ENCODE measurements at places on chromosomes 3 and 15. TPM values are rescaled to one million over a fixed set of nuclear protein-coding genes. Genes with fewer than 3 reads are reported as not detected.

The C3orf85 gene
- total RNA-seq = not detected

The DGKG gene
- 0.54 TPM for total RNA-seq

The FOXB1 gene
- not detected for total RNA-seq

The CYP8B1 gene
- not detected for total RNA-seq

The GRIP2 gene
- total RNA-seq = under 0.01 TPM

The CCR9 gene
- not detected for total RNA-seq

All from dermis lymphatic vessel endothelial cell (primary cell).